Right cardiac atrium (tissue), 5 donors: ENCODE measurements at places on chromosomes 7 and 10. TPM values are rescaled to one million over a fixed set of nuclear protein-coding genes. Genes with fewer than 3 reads are reported as not detected.

The NYAP1 gene
- total RNA-seq = 1.1 TPM

DNA sequence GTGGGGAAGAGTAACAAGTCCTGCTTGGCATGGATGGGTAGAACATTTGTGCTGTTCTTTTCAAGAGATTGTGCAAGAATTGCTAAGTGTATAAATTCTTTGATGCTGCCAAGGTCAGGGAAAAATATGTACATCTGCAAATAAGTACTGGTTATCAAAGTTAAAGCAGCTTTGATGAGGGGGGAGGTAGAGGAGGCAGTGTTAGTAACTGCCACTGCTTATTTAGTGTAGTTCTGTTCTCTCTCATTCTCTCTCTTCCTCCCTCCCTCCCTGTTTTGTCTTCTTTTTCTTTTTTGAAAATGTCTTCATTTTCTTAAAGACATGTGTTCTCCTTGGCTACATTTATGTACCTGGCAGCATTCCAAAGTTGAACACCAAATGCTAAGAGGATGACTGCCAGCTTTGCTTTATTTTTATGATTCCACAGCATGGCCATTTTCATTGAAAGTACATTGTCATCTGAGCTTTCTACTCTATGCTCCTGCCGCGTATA lies 18.6 kb downstream of the CACNB2 start:
- DNase-seq = no peak

The FGFBP3 gene
- total RNA-seq = 0.70 TPM

DNA sequence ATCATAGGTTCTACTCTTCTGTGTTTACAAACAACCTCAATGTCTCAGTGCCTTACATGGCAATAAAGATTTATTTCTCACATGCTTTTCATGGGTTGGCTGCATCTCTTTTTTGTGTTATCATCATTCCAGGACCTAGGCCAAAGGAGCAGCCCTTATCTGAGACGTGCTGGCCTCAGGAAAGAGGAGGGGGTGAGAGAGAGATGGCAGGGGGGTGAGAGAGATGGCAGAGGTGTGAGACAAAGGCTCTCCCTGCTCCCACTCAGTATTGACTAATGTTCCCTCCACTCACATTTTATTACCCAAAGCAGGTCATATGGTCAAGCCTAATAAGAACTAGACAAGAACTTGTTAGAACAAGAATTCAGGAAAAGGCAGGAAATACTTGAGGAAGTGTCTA lies 120.1 kb upstream of the PRR15 start:
- DNase-seq = no peak

- no peak for DNase-seq
Observed at GRCh38 chr10:62613424-62613823, 191.1 kb upstream of the ADO start.

GRCh38 chr10:79273604-79274003 lies 73.7 kb upstream of the PPIF start:
- peak; percentile 85 for DNase-seq

The AGAP5 gene
- total RNA-seq = 3.1 TPM

DNA sequence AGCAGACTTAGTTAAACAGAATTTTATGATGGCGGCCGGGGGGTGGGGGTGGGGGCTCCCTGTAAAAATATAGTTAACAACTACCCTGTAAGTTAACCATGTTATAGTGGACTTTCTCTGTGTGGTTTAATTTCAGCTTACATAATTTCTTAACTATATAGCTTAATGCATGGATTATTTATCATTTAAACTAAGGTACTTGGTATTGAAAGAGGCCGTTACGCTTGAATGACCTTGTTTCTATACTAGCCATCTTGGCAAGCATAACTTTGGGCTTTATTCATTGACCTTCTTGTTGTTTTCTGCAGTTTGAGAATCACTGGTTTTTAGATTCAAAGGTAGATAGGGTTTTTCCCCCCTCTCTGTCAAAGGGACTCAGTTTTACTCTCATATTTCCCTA lies 8.4 kb downstream of the EIF4EBP2 start:
- DNase-seq = no peak

- peak; percentile 43 for DNase-seq
Observed at GRCh38 chr7:37920849-37921805, 687 bp downstream of the EPDR1 start.

GRCh38 chr7:50706469-50706937 lies 76.2 kb downstream of the GRB10 start:
- DNase-seq = no peak

DNA sequence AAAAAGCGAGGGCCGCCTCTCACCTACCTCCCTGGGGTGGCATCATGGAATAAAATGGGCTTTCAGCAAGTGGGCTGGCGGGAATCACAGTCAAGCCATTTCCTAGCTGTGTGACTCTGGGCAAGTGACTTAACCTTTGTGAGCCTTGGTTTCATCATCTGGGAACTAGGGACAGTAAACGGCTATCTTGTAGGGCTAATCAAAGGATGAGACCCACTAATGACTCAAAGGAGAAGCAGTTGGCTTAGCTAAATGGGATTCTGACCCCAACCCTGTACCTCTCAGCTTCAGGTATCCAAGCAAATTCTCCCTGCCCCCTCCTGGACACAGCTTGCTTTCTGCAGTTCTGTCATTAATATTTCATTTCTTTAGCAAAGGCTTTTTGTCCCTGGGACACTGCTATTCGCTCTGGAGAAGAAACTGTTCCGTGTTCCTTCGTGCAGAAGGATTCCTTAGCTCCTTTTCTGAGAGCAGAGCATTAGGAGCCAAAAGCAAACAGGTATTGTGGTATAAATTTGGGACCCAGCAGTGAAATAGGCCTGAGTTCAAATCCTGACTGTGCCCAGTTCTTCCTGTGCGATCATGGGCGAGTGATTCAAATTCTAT lies 25.9 kb downstream of the TRIM8 start:
- DNase-seq = no peak

The CRHR2 gene
- total RNA-seq = not detected

GRCh38 chr10:112122827-112123226 lies 60.7 kb downstream of the GPAM start:
- DNase-seq = no peak

DNA sequence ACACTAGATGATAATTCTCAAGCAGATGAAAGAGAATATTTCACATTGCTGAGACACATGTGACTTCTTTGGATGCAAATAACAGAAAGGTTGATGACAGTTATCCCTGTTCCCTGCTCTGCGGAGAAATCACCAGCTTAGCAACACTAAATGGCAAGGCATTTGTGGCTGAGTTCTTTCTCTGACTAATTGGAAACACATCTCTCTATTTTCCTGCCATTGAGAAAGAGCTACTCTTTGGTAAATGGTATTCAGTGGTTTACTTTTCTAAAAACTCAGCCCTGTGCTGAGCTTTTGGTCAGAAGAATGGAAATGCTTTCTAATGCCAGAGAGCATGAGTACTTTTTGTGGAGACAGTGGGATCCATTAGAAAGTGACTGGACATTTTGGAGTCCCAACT lies 771.4 kb downstream of the LRMDA start:
- no peak for DNase-seq

- DNase-seq = no peak
Observed at GRCh38 chr10:21751341-21752310, 217.6 kb downstream of the MLLT10 start.

The FAM241B gene
- 8.7 TPM for total RNA-seq

The RADIL gene
- 6.9 TPM for total RNA-seq

DNA sequence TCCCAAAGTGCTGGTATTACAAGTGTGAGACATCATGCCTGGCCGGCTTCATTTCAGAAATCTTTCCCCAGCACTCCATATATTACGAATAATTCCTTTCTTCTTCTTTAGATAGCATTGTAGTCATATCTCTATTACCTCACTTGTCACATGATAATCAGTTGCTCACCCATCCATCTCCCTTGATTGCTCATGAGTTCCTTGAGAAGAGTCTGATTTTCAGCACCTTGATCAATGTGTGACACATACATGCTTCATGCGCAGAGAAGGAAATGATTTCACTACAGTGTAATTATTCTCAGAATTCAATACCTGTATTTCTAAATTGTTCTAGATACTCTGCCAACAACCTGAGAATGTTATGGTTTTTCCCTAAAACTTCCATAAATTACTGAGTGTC lies 26.7 kb upstream of the GGCT start:
- DNase-seq = no peak

The CHST3 gene
- total RNA-seq = 19.8 TPM

DNA sequence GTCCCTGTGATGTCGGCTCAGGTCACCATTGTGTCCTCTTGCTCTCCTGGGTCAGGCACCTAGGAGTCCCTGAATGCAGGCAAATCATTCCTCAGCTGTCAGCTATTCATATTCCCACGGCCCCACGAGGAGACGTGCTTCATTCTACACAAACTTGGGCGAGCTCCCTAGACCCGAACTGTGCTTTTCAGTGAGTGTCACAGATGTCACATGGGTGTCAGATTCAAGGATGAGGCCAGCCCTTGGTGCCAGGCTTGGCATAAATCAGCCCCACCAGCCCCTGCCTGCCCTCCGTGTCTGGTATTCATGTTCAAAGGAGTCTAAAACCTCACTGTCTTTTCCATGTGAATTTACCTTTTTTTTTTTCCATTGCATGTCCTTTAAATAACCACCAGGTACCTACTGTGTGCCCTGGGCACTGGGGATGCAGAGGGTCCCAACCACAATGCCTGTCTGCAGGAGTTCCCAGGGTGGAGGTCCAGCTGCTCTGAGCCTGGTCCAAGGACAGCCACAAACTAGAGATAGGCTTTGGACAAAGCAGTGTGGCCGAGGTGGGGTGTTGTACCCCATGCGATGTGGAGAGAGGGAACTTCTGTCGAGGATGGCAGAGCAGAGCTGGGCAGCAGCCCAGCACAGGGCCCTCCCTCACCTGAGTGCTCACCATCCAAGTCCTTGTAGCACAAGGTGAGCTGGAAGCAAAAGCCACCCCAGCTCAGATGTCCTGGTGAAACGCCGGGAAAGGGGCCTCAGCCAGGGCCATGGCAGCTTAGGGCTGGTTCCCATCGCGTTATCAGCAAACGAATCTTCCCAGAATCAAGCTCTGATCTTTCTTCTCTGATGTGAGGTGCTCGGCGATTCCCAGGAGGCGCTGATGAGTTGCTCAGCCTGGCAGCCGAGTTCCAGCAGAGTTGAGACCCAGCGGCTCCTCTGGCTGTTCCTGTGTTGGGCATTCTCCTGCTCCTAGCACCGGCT lies 611.9 kb downstream of the PTPRN2 start:
- DNase-seq = no peak

DNA sequence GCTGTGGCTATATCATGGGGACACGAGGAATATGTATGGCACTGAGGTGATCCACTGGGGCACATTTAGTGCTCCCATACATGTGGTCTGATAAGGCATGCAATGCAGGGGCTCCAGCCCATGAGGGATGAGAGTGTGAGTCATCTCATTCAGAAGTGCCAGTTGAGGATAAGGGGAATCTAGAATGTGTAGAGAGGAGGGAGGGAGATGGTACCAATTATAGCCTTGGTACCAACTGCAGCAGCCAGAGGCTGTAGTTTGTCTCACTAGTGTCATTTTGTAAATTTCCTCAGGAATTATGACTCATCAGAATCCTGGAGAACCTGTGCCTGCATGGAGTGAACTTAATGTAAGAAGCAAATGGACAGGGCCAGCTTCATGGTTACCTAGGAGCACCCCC lies 46.2 kb downstream of the LAMB4 start:
- no peak for DNase-seq

DNA sequence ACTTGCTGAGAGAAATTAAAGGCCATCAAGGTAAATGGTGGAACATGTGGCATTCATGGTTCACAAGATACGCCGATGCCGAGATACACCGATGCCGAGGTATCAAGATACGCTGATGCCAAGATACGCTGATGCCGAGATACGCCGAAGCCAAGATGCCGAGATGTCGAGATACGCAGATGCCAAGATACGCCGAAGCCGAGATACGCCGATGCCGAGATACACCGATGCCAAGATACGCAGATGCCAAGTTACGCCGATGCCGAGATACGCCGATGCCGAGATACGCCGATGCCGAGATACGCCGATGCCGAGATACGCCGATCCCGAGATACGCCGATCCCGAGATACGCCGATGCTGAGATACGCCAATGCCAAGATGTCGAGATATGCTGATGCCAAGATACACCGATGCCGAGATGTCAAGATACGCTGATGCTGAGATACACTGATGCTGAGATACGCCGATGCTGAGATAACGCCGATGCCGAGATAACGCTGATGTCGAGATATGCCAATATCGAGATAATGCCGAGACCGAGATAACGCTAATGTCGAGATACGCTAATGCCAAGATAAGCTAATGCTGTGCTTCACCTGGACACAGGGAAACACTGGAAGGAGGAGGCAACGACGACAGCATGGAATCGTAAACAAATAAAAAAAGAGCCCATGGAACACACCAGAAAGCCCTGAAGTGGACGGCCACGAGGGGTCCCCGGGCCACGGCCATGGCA lies 172.6 kb downstream of the MAD1L1 start:
- DNase-seq = no peak

GRCh38 chr10:101142533-101143344 lies 11.6 kb downstream of the TLX1 start:
- no peak for DNase-seq

The NKX1-2 gene
- total RNA-seq = not detected

The PNLIPRP1 gene
- total RNA-seq = 0.45 TPM

GRCh38 chr10:15169555-15170401 lies 1.3 kb upstream of the NMT2 start:
- DNase-seq = no peak

GRCh38 chr10:14362104-14362503 lies 31.4 kb upstream of the FRMD4A start:
- no peak for DNase-seq

The PTPRZ1 gene
- 1.8 TPM for total RNA-seq

DNA sequence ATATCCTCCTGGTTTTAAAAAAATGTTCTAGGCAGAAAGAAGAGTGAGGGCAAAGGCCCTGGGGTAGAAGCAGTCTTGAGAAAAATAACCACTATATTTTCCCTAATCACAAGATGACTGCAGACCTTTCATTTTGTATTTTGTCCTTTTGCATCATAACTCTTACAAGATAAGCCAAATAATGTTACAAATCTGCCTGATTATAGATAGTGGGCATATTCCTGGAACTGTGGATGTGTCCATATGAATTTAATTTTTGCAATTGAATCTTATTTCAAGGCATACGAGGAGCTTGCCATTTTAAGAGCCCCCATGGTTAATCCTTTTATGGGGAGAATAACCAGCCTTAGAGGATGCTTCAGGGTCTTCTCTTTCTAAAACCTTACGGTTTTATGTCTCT lies 102.7 kb downstream of the ADRA2A start:
- no peak for DNase-seq

The FRA10AC1 gene
- total RNA-seq = 19.0 TPM

DNA sequence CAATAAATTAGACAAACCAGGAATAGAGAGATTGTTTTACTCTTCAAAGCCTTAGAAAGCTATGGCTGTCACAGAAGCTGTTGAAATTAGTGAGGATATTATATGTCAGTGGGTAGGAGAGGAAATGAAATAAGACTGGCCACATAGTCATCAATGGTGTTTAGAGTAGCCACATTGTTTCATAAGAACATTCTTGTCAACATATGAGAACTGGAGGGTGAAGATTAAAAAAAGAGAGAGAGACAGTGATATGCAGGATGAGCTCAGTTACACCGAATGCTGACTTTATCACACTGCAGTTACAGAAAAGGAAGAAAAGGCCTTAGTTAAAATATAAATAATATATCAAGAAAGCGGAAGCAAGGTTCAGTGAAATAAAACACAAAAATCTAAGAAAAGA lies 412.0 kb downstream of the CNTNAP2 start:
- no peak for DNase-seq

GRCh38 chr7:139730746-139731612 lies 46.8 kb downstream of the HIPK2 start:
- DNase-seq = peak; percentile 90
